ENCODE measurements at places on chromosomes 2 and 18. TPM values are rescaled to one million over a fixed set of nuclear protein-coding genes. Genes with fewer than 3 reads are reported as not detected.

DNA sequence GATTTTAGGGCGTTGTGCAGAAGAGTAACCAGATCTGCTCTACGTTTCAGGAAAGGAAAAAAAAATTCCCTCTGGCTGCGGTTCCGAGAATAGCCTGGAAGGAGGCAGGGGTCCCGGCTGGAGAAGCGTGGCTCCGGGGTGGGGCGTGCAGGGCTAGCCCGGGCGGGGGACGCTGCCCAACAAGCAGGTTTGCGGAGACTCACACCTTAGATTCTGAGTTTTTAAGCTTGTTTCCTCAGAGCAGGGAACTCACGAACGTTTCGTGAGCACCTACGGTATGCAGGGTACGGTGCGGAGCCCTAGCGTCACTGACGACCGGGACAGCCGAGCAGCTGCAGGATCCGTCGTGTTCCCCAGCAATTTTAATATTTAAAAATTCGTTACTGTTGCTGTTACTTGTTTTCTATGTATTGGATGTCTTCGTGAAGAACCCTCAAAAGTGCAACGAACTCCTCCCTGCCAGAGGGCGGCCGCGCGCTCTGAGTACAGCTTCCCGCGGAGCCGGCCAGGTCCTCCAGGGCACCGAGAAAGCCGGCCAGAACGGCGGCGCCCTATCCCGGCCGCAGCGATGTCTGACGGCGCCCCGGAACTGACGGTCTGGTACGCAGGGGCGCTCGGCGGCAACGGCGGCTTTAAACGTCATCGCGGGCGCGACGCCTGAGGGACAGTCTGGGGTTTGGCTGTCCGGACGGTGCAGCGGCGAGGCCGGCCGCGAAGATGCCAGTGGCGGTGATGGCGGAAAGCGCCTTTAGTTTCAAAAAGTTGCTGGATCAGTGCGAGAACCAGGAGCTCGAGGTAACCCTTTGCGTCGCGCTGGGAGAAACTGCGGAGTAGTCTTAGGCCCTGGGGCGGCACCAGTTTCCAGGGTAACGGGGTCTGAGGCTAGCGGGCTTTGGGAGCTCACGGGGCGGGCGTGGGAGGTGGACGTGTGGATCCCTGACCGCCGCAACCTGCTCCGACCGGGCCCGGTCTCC, at the start of gene COPS8:
Gene COPS8, plus strand, starts transcription at position 642 of the 974 bp plus-strand sequence. Its CDS starts 76 bp downstream, at position 718.
- peak; percentile 97 for DNase-seq

DNA sequence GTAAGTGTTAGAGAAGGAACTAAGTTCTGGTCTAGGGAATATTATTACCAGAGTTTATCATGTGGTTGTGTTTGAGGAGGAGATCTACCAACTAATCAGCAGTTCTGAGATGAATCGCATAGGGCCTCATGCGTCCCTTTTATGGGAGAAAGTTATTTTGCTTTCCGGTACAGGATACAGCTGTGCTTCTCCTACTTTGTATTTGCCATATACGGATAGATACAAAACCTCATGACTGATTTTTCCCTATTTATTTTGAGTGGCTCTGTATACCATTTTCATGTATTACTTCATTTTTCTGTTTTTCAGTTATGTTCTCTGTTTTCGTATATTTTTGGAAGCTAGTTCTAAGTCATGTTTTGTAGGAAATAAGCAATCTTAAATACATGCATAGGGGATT, 66.8 kb downstream of the ACSL3 start:
- DNase-seq, result peak; percentile 34

DNA sequence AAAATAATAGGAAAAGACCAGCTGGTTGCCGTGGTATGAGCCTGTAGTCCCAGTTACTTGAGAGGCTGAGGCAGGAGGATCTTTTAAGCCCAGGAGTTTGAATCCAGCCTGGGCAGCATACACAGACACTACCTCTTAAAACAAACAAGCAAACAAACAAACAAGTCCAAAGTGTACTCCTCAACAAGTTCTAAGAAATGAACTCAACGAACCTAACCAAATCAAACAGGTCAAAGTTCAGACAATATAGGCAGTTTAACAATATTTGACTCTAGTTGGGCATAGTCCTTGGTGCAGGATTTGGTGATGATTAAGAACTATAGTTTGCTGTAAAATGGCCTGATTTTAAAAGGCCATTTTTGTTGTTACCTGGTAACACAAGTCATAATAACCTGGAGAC, 41.9 kb upstream of the RHOB start:
- DNase-seq, result no peak

GREB1L gene
- 14.9 TPM for total RNA-seq

MARCHF4 gene
- total RNA-seq, result 1.9 TPM

DNA sequence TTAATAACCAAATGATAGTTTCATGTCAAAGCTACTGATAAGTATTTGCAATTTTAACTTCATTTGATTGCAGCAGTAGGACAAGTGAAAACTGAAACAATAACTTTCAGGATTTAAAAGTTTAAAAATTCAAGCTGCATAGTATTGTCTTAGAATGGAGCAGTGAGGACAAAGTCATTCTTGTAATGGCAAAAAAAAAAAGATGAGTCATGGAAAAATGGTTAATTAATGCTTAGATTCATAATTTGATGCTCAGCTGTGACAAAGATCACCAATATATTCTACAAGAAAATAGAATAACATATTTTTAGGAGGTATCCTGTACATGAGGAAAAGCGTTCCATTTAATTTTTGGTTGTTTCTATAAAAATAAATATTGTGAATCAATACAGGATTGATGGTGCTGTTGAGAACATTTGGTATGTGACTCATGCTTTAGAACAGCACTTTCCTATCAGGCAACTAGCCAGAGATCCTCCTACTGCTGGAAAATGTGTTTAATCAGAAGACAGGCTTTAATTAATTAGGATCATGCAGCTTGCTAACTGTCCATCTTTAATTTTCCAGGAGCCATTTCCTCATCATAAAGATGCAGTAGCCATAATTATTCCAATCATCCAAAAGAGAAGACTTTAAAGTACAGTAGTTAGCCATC, 239.0 kb upstream of the MMADHC start:
- DNase-seq, result no peak

SEPTIN10 gene
- 121 TPM for total RNA-seq

- DNase-seq, result no peak
Measured at GRCh38 chr2:218734190-218734975, 23.7 kb downstream of the TTLL4 start.

DNA sequence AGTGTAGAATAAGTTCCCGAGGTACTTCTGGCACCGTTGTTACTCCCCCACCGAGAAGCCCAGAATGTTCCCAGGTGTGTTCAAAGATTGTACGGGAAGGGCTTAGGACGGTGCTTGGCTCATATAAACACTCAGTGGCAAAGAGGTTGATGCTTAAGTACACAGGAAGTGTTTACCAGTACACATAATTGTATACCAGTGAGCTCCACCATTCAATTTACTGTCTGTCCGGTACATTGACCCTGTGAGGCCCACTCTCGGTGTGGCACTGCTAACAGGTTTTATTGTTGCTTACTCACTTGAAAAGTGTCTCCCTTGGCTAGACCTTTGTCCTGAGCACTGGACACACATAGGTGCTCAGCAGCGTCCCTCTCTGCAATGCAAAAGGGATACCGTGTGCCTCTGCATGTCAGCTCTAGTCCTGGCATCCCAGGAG, 191.0 kb downstream of the NEDD4L start:
- DNase-seq, result no peak

- no peak for DNase-seq
Measured at GRCh38 chr2:168500516-168500915, 44.4 kb downstream of the CERS6 start.

DNA sequence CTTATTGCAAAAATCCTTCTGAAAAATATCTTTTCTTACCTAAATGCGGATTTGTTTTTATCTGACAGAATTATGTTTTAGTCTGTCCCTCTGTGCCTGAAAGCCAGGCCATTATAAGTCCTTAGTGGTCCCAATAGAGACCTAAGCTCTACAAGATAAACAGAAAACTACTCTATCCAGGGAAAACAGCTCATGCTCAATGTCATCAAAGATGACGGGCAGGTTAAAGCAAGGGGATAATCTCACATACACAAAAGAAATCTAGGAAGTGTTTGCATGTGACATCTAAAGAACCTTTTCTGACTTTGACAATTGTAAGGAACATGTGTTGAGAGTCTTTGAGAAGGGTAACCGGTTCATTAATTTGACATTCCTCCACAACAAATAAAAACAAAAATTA, 741.1 kb upstream of the ID2 start:
- DNase-seq, result no peak

COA5 gene
- 24.3 TPM for total RNA-seq

GRCh38 chr2:172339371-172340010, 87.9 kb upstream of the ITGA6 start:
- DNase-seq, result no peak

FBXO48 gene
- 2.4 TPM for total RNA-seq

ZNF804A gene
- 3.1 TPM for total RNA-seq

- DNase-seq, result no peak
Measured at GRCh38 chr2:55809875-55810621, 113.5 kb downstream of the EFEMP1 start.

GRCh38 chr2:152506843-152507242, 171.9 kb downstream of the FMNL2 start:
- DNase-seq, result no peak

- DNase-seq, result no peak
Measured at GRCh38 chr2:227402959-227403358, 15.2 kb upstream of the SCYGR1 start.

GRCh38 chr2:212628586-212628985, 90.0 kb upstream of the ERBB4 start:
- DNase-seq, result no peak

CROCC2 gene
- total RNA-seq, result 3.1 TPM

IGFBP2 gene
- 150 TPM for total RNA-seq

GRCh38 chr18:8835521-8835953, 130.2 kb downstream of the MTCL1 start:
- peak; percentile 69 for DNase-seq

PLGLB2 gene
- total RNA-seq, result 3.4 TPM

CTNNA2 gene
- 0.96 TPM for total RNA-seq

DNA sequence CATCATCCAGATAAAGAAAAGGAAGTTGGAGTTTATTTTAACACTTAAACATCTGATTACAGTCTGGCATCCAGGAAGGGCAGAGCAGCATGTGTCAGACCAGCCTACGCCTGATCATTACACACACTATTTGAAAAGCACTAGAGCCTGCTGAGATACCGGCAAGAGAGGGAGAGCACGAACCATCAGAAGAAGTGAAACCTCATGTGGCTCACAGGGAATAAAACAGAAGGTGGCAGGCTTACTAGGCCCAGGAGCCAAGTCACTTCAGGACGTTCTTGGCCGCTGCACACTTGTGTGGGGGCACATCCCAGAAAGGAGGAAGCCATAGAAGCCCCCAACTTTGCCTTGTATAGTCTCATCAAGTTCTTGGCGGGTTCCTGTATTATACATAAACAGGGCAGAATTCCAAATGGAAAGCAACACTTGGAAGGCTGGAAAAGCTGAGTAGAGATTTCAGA, 105.5 kb downstream of the UGGT1 start:
- DNase-seq, result no peak

GRCh38 chr2:218375212-218375611, 6.9 kb upstream of the SLC11A1 start:
- DNase-seq, result peak; percentile 79

GRCh38 chr18:68742206-68742605, 27.3 kb upstream of the TMX3 start:
- DNase-seq, result no peak

- DNase-seq, result peak; percentile 83
Measured at GRCh38 chr18:45255197-45255890, 359.9 kb upstream of the SLC14A2 start.

- DNase-seq, result no peak
Measured at GRCh38 chr2:45031028-45031427, 21.8 kb upstream of the SIX2 start.

- peak; percentile 79 for DNase-seq
Measured at GRCh38 chr2:220499225-220499624, 871.8 kb downstream of the SLC4A3 start.

Measured in umbilical cord (tissue), 2 donors.